ENCODE measurements at places on chromosomes 4 and X.
A peak's percentile ranks its signal among the peaks of the same experiment; 100 is the strongest.

GRCh38 chr4:120902925-120903324 lies 19.6 kb downstream of the PRDM5 start:
- DNase-seq: no peak

- no peak for DNase-seq
These were observed 19.0 kb downstream of the DGKQ start for GRCh38 chr4:954211-955020.

DNA sequence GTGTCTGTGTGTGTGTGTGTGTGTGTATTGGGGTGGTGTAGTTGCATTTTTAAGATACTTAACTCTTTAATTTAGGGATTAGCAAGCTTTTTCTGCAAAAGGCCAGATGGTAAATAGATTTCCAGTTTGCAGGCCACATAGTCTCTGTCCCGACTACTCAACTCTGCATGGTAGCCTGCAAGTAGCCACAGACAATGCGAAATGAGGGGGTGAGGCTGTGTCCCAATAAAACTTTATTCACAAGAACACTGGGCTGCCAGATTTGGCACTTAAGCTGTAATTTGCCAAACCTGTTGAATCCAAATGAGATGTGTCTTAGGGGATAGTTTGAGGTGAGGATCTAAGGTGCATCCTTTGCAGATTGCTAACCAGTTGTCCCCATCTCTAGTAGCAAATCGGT lies 6.8 kb downstream of the ATP2B3 start:
- no peak for DNase-seq

- no peak for DNase-seq
These were observed 6.8 kb upstream of the RHOH start for GRCh38 chr4:40190019-40190418.

GRCh38 chrX:45445745-45446412 lies 245.2 kb upstream of the DIPK2B start:
- DNase-seq: peak; percentile 87

GRCh38 chr4:147019091-147019490 lies 73.4 kb upstream of the TTC29 start:
- DNase-seq: peak; percentile 20

Measured in astrocyte (in vitro differentiated cells and primary cell).